ENCODE measurements at places on chromosomes 11 and 22.

DNA sequence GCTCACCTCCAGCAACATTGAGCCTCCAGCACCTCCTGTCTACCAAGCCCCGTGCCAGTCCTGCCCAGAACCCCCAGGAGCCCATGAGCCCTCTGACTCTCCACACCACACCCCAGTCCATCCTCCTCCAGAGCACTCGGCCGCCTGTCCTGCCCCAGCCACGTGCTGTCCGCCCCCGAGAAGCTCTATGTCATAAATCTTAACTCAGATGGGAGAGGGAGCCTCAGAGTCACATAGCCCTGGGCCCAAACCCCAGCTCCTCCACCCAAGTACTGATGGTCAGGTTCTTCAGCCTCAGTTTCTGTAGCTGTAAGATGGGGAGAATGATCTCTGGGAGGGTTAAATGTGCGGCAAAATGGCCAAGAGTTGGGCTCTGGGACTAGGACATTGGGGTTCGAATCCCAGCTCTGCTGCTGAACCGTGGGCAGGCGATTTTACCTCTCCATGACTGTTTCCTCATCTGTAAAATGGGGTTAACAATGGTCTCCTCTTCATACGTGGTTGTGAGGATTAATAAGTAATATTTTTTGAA lies 27.8 kb downstream of the CYTH4 start:
- no peaks in the 10 kb centered on the region for H3K36me3 ChIP-seq
- H3K4me1 ChIP-seq: peaks cover 24% of the 10 kb centered on the region
- no peaks in the 10 kb centered on the region for H3K27me3 ChIP-seq
- H3K27ac ChIP-seq: no peak overlapping the region

DNA sequence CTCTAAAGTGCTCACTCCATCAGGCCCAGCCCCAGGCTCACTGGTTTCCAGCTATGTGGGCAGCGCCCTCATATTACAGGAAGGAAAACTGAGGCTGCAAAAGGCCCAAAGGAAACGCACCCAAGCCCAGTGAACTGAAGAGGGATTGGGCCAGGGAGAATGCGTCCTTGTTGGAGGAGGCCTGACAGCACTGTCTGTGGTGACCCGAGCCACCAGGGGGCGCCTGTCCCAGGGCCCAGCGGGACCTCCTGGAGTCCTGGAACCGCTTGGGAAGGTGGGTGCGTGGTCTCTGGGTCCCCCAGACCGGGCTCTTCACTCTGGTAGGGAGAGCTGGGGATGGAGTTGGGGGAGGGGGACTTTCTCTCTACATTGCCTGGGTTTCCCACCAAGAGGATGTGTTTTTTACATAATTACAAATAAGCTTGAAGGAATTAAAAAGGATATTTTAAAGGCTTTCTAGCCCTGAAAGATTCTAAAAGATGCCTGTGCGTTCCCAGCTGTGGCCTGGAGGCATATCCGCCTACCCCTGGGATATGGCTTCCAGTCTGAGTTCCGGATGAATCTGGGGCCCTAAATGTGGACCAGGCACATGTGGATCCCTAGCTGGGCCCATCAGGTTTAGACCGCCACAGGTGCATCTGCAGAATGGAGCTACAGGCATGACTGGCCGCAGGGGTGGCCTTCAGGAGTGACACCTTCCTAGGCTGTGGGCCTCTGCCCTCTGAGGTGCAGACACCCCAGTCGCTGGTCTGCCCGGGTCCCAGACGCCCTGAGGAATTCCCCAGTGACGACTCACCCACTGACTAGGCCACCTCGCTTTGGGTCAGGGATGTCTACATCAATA lies 4.2 kb downstream of the SPI1 start:
- H3K4me1 ChIP-seq: peaks cover 7% of the 10 kb centered on the region
- DNase-seq: peak; percentile 84
- no peaks in the 10 kb centered on the region for H3K27me3 ChIP-seq
- H3K36me3 ChIP-seq: no peaks in the 10 kb centered on the region
- H3K27ac ChIP-seq: no peak overlapping the region
- H3K4me3 ChIP-seq: no peak overlapping the region

DNA sequence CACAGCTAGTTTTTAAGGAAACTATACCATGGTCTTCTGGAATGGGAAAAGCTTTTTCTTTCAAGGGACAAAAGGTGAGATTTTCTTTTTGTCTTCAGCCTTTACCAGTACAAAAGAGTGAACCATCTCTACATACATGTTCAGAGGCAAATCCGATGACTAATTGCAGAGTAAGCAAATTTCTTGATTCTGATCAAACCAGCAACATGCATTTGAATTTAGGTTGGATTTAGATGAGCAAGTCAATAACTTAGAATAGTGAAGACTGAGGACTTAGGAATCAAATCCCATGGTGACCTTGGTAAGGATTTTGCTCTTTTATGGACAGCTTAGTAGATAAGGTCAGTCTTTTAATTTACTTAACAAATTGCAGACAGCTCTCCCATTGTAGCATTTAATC lies 65.9 kb upstream of the BLID start:
- no peaks in the 10 kb centered on the region for H3K36me3 ChIP-seq
- H3K4me3 ChIP-seq: no peak overlapping the region
- H3K27ac ChIP-seq: no peak overlapping the region
- no peak for DNase-seq
- H3K4me1 ChIP-seq: no peaks in the 10 kb centered on the region

DNA sequence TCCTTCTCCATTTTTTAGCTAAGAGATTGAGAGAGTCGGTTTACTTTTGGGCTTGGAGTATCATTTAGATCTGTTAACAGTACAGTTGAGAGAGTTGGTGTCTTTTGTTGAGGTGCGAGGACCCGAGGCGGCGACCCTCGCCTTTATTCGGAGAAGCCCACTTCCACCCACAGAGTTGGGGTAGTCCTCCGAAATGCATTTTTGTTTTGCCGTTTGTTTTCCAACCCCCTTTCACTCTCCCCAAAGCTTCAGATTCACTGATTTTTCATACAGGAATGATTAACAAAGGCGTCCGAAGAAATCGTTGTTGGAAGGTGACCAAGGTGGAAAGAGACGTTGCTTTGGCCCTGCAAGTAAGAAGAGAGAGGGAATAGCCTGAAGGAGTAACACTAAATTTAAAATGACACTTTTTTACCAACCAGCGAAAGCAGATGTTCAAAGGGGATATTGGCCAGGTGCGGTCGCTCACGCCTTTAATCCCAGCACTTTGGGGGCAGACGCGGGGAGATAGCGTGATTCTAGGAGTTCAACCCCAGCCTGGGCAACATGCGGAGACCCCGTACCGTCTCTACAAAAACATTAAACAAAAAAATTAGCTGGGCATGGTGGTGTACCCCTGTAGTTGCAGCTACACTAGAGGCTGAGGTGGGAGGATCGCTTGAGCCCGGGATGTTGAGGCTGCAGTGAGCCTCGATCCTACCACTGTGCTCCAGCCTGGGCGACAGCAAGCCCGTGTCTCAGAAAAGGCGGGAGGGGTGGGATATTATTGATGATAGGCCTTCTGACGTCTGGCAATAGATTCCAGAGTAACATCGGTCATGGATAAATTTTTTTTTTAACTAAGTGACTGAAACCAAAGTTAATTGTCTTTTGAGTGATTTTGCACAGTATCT lies 899 bp upstream of the RAB30 start:
- H3K27me3 ChIP-seq: no peaks in the 10 kb centered on the region
- peak overlapping the region; percentile 95 for H3K27ac ChIP-seq
- DNase-seq: no peak
- H3K4me3 ChIP-seq: peak overlapping the region; percentile 95
- H3K36me3 ChIP-seq: no peaks in the 10 kb centered on the region

GRCh38 chr22:50074056-50074455 lies 11.2 kb downstream of the MLC1 start:
- H3K27ac ChIP-seq: no peak overlapping the region
- H3K4me3 ChIP-seq: no peak overlapping the region
- H3K27me3 ChIP-seq: no peaks in the 10 kb centered on the region
- DNase-seq: no peak

GRCh38 chr11:12159351-12160099 lies 49.1 kb downstream of the MICAL2 start:
- peaks cover 53% of the 10 kb centered on the region for H3K4me1 ChIP-seq
- no peaks in the 10 kb centered on the region for H3K36me3 ChIP-seq
- DNase-seq: no peak
- no peak overlapping the region for H3K4me3 ChIP-seq

DNA sequence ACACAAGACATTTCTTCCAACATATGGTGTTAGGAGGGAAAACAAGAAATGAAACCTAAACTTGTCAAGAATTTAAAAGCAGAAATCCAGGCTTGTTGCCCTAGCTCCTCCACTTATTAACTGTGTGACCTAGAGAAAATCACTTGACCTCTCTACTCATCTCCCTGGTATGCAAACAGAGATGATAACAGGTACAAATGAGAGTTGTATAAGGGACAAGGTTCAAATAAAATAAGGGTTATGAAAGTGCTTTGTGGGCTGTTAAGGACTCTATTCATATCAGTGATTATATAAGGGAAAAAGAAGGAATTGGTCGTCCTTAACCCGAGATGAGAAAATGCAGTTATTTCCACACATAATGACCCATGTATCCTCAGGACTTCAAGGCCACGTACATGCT lies 372.7 kb upstream of the TENM4 start:
- H3K27me3 ChIP-seq: no peaks in the 10 kb centered on the region
- no peak overlapping the region for H3K27ac ChIP-seq
- H3K36me3 ChIP-seq: no peaks in the 10 kb centered on the region
- no peak for DNase-seq
